ENCODE measurements at places on chromosomes 7 and 10. TPM values are rescaled to one million over a fixed set of nuclear protein-coding genes. Genes with fewer than 3 reads are reported as not detected.

Gene INA
- not detected for total RNA-seq

DNA sequence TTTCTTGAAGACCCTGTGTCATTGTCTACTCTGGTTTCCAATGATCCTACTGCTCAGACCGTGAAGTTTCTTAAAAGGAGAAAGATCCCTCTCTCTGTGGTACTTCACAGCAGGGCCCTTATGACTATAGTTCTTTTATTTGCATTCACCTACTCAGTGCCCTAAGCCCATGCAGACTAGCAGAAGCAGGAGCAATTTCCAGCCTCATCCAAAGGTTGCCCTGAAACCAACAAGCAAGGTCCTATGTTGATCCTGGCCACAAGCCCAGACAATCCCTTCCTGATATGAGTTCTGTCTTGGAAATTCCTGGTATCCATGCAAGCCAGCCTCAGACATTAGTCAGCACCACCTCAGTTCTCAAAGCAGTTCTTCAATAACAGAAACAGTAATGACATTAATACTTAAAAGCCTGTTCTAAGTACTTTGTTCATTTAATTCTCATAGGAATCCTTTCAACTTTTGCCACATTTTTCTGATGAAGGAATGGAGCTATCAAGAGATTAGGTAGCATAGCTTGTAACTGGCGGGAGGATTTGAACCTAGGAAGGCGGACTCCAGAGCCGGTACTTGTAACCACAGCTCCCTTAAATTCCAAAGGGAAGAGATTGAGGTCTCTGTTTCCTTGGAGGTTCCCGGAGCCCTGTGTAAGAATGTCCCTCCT, 58.1 kb upstream of the ST8SIA6 start:
- DNase-seq, result no peak

Gene EMX2
- total RNA-seq, result not detected

GRCh38 chr7:77680266-77680665, 16.0 kb upstream of the RSBN1L start:
- DNase-seq, result no peak

- DNase-seq, result no peak
Measured at GRCh38 chr7:133253519-133253875, 619 bp downstream of the EXOC4 start.

- peak; percentile 80 for DNase-seq
Measured at GRCh38 chr10:32980558-32981468, 22.8 kb upstream of the ITGB1 start.

Gene SMKR1
- total RNA-seq, result 0.69 TPM

- DNase-seq, result no peak
Measured at GRCh38 chr7:7562736-7563135, 3.9 kb upstream of the MIOS start.

GRCh38 chr7:55187701-55188491, 169.1 kb downstream of the EGFR start:
- no peak for DNase-seq

DNA sequence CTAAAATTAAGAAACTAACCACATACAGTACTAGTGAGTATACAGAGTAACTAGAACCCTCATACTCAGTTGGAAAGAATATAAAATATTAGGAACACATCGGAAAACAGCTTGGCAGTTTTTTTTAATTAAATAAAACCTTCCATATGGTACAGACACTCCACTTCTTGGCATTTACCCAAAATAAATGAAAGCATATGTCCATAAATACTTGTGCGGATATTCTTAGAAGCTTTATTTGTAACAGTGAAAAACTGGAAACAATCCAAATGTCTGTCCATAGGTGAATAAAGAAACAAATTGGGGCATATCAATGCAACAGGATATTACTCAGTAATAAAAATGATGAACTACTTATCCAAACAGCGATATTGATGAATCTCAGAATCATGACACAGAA, 410.0 kb downstream of the HTR7 start:
- no peak for DNase-seq

- peak; percentile 55 for DNase-seq
Measured at GRCh38 chr10:51706225-51706624, 6.8 kb upstream of the CSTF2T start.

Gene LCOR
- 23.5 TPM for total RNA-seq

GRCh38 chr10:31467791-31468535, 148.9 kb downstream of the ZEB1 start:
- no peak for DNase-seq

DNA sequence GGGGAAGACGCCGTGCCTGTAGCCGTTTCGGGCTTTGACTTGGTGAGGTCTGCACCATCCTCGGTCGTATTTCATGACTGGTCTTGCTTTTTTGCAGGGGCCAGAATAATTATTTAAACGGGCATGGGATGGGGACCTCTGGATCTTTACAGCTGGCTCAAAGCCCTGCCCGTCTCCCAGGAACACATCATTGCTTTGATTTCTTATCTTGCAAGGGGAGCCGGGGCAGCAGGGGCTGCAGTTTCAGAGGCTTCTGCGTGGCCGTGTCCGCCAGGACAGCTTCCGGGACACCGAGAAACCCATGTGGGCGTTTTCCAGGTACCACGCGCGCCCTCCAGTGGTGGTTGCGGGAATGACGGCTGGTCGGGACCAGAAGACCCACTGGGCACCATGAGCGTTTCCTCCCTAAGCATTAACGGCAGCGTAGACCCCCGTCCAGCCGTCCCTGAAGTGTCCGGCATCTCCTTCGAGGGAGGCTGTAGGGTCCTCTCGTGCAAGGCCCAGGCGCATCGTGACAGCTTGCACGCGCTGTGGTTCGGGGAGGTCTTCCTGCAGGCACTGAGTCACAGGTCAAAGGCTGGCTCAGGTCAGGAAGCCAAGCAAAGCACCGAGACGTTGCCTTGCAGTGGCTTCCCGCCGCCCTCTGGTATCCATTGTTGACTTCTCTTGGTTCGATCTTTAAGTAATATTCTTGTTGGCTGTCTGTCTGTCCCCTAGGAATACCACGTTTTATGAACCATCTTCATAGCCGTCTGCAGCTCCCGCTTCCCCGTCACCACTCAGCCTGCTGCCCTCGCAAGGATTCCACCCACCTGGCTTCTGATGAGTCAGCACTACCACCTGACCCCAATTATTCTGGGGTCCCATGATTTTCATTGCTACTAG, 16.2 kb upstream of the ZFAND2A start:
- peak; percentile 96 for DNase-seq

DNA sequence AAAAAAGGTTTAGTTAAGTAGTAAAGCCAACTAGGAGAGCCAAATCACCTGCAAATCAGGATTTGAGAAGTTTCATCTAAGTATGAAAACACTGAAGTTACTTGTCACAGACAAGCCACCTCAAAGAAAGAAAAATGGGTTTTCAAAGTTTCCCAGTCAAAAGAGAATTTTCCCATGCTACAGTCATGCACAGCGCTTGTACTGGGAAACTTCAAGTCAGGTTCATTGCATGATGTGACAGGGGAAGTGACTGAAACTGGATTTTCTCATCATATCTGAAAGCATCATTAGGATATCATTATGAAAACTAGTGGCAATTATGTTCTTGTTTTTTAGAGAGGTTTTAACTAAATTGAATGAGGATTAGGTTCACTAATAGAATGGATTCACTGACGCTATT, 167.0 kb downstream of the SGMS1 start:
- DNase-seq, result no peak

Data from omental fat pad (tissue), 4 donors.